ENCODE measurements at places on chromosomes 6 and 20. TPM values are rescaled to one million over a fixed set of nuclear protein-coding genes. Genes with fewer than 3 reads are reported as not detected.

DNA sequence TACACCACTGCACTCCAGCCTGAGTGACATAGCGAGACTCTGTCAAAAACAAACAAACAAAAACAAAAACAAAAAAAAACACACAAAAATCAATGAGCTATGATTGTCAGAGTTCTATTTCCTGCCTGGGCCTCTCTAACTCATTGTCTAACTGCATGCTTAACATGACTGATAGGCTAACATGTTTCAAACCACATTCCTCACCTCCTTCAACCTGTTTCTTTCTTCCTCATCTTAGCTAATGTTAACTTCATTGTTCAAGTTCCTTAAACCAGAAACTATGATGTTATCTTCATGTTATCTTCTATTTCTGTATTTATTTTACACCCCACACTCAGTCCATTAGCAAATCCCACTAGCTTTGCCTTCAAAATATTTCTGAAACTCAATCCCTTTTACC lies 41.5 kb downstream of the BEND6 start:
- no peak overlapping the region for H3K4me3 ChIP-seq
- no peak for DNase-seq
- no peaks in the 10 kb centered on the region for H3K4me1 ChIP-seq
- H3K27ac ChIP-seq, result no peak overlapping the region
- no peaks in the 10 kb centered on the region for H3K36me3 ChIP-seq

DNA sequence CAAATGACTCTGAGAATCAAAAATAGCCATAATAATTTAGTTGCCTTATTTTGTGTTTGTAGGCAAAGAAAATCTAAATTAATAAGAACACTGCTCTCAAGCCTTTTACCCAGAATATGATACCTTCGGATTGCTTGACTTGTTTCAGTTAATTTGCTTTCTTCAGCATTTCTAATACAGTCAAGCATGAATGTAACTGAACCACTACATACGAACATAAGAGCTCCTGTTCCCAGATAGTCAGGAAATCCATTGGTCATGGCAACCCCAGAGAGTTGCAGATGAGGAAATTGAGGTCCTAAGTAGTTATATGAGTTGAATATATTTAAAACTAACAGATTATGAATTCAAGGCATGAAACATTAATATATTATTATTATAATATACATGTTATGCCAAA lies 2.9 kb downstream of the FRK start:
- H3K4me3 ChIP-seq, result no peak overlapping the region
- H3K4me1 ChIP-seq, result peaks cover 40% of the 10 kb centered on the region
- H3K36me3 ChIP-seq, result no peaks in the 10 kb centered on the region
- DNase-seq, result no peak

- H3K27ac ChIP-seq, result no peak overlapping the region
- no peak overlapping the region for H3K4me3 ChIP-seq
- no peak for DNase-seq
Measured at GRCh38 chr20:38205001-38205400, 39.9 kb upstream of the TGM2 start.

CLDN20 gene
- total RNA-seq, result not detected

DNA sequence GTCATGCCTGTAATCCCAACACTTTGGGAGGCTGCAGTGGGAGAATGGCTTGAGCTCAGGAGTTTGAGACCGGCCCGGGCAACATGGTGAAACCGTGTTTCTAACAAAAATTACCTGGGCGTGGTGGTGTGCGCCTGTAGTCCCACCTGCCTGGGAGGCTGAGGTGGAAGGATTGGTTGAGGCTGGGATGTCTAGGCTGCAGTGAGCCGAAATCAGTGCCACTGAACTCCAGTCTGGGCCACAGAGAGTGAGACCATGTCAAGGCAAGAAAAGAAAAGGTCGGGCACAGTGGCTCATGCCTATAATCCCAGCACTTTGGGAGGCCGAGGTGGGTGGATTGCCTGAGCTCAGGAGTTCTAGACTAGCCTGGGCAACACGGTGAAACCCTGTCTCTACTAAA lies 8.2 kb upstream of the BCAS4 start:
- no peak overlapping the region for H3K4me3 ChIP-seq
- H3K27ac ChIP-seq, result no peak overlapping the region
- H3K4me1 ChIP-seq, result peaks cover 6% of the 10 kb centered on the region
- no peaks in the 10 kb centered on the region for H3K36me3 ChIP-seq

DNA sequence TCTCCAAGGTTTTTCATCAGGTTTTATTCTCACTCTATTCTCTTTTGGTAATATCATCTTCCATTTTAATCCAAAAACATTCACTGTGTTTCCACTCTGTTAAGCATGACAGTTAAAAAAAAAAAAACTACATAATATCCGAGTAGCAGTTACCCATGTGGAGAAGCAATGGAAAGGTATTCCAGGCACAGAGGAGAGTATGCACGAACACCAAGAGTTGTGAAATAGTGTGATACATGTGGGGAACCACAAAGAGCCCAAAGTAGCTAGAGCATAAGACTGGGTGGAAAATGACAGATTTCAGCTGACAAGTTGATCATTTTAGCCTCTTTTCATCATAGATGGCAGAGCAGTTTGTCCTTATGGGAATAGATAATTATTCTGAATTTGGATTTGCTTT lies 19.9 kb upstream of the FBXL4 start:
- H3K4me3 ChIP-seq, result no peak overlapping the region
- no peaks in the 10 kb centered on the region for H3K36me3 ChIP-seq
- DNase-seq, result no peak
- H3K27ac ChIP-seq, result no peak overlapping the region
- H3K27me3 ChIP-seq, result no peaks in the 10 kb centered on the region

- peak within 1 kb of the TSS; percentile 72 for H3K4me3 ChIP-seq
- no peaks in the 10 kb centered on the region for H3K27me3 ChIP-seq
- peak; percentile 74 for DNase-seq
- H3K36me3 ChIP-seq, result no peaks in the 10 kb centered on the region
- peak within 1 kb of the TSS; percentile 95 for H3K27ac ChIP-seq
Measured at GRCh38 chr20:23049201-23050075, at the start of gene THBD. THBD (minus strand) TSS chr20:23049672; CDS start chr20:23049504, 168 bp downstream.

XKR7 gene
- not detected for total RNA-seq

- no peak for DNase-seq
- H3K4me1 ChIP-seq, result peaks cover 31% of the 10 kb centered on the region
- H3K27me3 ChIP-seq, result no peaks in the 10 kb centered on the region
- no peak overlapping the region for H3K27ac ChIP-seq
- no peak overlapping the region for H3K4me3 ChIP-seq
- H3K36me3 ChIP-seq, result no peaks in the 10 kb centered on the region
Measured at GRCh38 chr20:531608-532007, 12.0 kb downstream of the CSNK2A1 start.

RXRB gene
- total RNA-seq, result 24.9 TPM

DNA sequence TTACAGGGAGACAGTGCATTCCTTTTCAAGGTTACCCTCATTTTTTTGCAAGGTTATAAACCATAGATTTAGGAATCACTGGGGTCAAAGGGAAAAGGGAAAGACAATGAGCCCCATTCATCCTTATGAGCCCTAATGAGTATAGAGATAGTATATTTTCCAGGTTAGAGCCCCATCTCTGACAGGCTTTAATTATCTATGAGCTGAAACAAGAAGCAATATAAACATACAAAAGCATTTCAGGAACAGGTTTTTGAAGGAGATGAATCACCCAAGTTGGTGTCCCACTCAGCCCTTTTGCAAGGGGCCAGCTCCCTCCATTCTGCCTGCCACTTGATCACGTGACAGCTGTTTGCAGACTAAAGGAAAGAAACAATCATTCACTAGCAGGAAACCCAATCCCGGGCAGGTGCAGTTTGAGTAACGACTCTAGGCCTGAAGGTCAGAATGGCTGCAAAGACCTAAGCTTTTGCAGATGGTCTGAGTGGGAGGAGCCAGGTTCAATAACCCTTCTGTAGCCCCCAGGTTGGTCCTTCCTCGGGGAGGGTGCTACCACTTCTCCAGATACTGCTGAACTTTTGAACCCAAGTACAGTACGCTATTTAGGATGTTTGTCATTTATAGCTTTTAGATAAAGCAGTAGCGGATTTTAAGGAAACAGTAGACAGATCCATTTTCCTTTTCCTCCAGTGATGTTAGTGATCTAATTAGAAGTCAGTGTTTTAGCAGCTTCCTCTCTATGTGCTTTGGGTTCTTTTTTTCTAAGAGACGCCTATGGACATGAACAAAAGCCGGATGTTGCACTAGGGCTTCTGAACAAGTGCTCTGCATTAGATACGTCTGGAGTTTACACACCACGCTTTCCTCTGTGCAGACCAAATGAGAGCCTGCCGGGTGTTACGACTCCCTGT lies 253.2 kb downstream of the SOX4 start:
- H3K36me3 ChIP-seq, result no peaks in the 10 kb centered on the region
- no peaks in the 10 kb centered on the region for H3K27me3 ChIP-seq
- no peak overlapping the region for H3K27ac ChIP-seq
- H3K4me3 ChIP-seq, result no peak overlapping the region
- peaks cover 22% of the 10 kb centered on the region for H3K4me1 ChIP-seq

TP53TG5 gene
- not detected for total RNA-seq

DNA sequence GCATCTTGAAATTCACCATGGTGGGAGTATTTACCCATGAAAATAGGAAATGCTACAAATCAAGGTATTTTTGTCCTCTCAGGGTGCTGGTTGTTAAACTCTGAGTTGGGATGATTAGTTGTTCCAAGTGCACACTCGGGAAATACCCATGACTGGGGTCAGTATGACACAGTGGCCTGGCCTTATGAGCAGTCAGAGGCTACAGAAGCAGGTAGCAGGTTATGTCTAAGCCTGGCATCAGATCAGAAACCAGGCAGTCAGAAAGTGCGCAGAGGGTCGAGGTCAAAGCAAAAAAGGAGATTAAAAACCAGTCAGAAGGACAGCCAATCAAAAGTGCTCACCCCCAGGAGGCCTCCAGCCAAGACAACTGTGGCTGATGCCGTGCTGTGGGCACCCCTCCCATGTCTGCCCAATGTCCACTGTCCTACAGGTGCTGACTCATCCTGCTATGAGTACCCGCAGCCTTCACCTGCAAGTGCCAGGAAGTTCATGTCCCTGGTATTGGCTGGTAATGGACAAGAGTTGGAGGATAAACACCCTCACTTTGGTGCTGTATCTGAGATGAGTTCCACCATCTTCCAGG lies 117.4 kb upstream of the SLC24A3 start:
- H3K36me3 ChIP-seq, result no peaks in the 10 kb centered on the region
- H3K4me1 ChIP-seq, result peaks cover 5% of the 10 kb centered on the region
- H3K27ac ChIP-seq, result no peak overlapping the region
- no peak overlapping the region for H3K4me3 ChIP-seq
- DNase-seq, result no peak
- H3K27me3 ChIP-seq, result no peaks in the 10 kb centered on the region

SLC52A3 gene
- 0.36 TPM for total RNA-seq

- no peaks in the 10 kb centered on the region for H3K4me1 ChIP-seq
- no peaks in the 10 kb centered on the region for H3K36me3 ChIP-seq
- no peak overlapping the region for H3K27ac ChIP-seq
- H3K4me3 ChIP-seq, result no peak overlapping the region
- DNase-seq, result no peak
Measured at GRCh38 chr6:101398716-101399615, 5.5 kb downstream of the GRIK2 start.

FAXC gene
- total RNA-seq, result 1.5 TPM

PRR18 gene
- total RNA-seq, result not detected

DNA sequence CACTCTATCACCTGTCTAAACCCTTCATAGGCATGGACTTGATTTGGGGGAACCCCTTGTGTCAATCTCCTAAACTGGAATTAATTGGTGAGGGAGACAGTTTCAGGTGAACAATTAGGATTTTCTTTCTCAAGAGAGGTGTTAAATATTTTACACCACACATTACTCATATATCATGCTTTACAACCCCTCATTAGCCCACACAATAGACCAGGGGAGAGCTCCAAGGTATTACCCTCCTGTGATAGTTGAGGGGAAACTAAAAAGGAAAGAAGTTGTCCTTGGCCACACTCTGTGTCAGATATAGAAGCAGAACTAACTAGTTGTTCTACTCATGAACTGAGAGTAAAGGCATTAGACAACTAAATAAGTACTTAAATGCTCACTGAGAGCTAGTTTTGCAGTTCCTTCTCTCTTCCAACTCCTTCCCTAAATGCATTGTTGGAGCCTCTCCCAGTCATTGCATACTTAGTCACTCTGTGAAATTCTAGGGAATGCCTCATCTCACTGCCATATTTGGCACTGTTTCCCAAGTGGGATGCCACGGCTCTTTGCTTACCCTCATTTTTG lies 183.7 kb upstream of the CEP162 start:
- no peaks in the 10 kb centered on the region for H3K4me1 ChIP-seq
- H3K27me3 ChIP-seq, result no peaks in the 10 kb centered on the region
- H3K36me3 ChIP-seq, result no peaks in the 10 kb centered on the region
- H3K4me3 ChIP-seq, result no peak overlapping the region

Data from gastrocnemius medialis (tissue), 4 donors.